ENCODE measurements at places on chromosomes 6 and 20. TPM values are rescaled to one million over a fixed set of nuclear protein-coding genes. Genes with fewer than 3 reads are reported as not detected.

Gene SLC17A2
- polyA plus RNA-seq: not detected

Gene NKAIN2
- 5.2 TPM for polyA plus RNA-seq

DNA sequence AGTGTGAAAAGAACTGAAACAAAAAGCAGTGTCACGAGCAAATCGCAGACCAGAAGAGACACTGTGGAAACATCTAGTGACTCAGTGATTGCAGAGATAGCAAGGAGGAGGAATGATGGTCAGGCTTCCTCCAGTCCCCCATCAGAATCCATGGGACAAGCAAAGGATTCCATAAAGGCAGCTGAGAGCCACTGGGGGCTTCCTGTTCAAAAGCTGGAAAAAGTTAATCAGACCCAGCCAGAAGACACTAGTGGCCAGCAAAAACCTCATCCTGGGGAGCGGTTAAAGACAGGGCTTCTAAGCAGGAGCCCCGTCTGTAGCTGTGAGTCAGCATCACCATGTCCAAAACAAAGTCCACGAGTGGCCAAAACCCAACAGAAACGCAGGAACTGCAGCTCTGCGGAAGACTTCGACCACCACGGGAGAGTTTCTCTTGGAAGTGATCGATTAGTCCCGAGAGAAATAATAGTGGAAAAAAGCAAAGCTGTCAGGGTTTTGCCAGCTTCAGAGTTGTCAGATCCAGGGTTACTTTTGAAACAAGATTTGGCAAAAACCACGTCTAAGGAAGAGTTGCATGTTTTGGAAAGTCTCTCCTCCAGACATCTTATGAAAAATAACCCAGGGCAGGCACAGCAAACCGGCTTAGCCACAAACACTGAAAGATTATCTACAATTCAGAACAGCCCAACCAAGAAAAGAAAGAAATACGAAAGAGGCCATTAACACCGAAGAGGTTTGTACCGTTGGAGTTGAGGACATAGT, 51.0 kb downstream of the JAG1 start:
- DNase-seq: peak; percentile 65

Gene B3GAT2
- polyA plus RNA-seq: 1.2 TPM

Gene PPP2R5D
- 47.7 TPM for polyA plus RNA-seq

Gene ERVFRD-1
- 0.08 TPM for polyA plus RNA-seq

DNA sequence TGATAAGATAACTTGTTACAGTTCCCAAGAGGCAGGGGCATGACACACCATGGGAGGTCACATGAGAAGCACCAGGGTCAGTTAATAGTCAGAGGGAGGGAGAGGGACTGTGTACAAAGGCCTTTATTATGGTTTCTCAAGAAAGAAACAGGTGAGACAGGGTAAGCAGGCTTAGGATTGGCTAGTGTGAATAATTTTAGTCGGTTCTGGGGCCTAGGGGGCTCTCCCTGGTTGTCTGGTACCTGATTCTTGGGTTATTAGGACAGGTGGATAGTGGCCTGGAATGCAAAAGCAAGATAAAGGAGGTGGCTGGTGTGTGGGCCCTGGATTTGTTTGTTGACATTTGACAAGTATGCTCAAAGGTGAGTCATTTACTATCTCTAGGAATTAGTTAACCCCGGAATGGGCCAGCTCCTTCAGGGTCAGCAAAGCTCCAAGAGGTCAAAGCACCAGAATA, 49.4 kb upstream of the MCUR1 start:
- no peak for DNase-seq

Gene RAB44
- 0.12 TPM for polyA plus RNA-seq

GRCh38 chr20:23009636-23010035, 25.5 kb upstream of the SSTR4 start:
- no peak for DNase-seq

DNA sequence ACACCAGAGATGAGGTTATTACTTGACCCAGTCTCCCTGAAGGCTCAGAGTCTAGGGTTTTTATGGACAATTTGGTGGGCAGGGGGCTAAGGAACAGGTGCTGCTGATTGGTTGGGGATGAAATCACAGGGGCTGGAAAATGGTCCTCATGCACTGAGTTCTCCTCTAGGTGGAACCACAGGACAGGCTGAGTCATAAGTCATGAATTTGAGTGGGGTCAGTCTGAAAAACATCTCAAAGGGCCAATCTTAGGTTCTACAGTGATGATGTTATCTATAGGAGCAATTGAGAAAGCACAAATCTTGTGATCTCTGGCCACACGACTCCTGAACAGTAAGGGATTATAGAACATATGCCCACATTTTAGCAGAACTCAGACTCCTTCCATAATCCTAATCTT, 5.9 kb upstream of the MRS2 start:
- no peak for DNase-seq

DNA sequence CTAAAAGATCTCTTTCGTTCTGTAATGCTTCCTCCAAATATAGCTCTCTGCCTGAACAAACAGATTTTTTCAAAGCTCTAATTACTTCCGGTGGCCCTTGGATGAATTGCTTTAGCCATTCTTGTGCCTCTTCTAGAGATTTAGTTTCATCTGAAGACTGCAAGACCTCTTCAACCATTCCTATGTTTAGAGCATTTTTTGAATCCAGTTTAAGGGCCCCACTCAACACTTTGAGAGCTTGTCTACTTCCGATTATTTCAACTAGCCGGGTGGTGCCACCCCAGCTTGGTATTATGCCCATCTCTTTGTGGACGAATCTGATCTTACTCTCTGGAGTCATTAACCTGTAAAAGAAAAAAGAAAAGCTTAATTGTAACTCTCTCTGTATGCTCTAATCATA, 23.3 kb downstream of the RNF146 start:
- no peak for DNase-seq

DNA sequence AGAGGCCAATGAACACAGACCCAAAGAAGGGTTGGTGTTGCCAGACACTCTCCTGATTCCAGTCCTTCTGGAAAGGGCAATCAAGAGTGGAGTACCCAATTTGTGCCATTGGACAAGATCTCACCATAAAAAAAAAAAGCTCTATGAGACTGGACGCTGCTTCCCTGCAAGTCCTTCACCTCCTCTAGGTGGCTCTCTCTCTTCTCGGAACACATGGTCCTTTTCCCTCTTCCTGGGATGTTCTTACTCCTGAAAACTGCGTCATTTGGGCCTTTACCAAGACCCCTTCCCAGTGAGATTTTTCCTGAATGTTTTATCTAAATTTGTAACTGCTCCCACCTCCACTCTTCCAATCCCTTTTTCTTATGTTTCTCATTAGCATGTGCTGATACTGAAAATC, 280.8 kb downstream of the FOXA2 start:
- no peak for DNase-seq

- DNase-seq: no peak
Measured at GRCh38 chr6:113707194-113707593, 150.0 kb upstream of the MARCKS start.

DNA sequence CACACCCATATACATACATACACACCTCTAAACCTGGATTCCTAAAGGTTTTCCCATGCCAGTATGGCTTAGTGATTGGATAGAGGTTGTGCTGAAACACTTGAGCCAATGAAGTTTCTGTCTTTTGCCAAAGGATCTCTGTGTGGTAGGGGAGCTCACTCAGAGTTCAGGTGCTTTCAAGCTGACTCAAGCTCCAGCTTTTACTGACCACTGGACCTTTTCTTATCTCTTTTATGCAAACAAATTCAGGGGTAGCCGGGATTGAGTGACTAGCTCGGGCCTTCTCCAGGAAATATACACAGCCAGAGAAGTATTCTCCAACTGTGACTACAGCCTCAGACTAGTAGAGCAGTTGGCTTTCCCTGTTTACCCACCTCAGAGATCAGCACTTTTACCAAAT, 21.5 kb upstream of the DSE start:
- no peak for DNase-seq

Gene ZCCHC3
- 30.1 TPM for polyA plus RNA-seq

DNA sequence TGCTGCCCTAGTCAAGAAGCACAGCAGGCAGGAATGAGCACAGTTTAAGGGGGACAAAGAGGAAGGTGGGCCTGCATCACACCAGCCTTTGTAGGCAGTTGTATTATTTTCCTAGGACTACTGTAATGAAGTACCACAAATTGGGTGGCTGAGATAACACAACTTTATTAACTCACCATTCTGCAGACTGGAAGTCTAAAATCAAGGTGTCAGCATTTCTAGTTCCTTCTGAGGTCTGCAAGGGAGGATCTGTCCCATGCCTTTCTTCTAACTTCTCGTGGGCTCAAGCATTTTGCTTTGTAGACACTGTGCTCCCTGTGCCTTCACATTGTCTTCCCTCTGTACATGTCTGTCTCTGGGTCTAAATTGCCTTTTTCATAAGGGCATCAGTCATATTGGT, 488.5 kb upstream of the JARID2 start:
- DNase-seq: no peak

Gene GUCA1A
- polyA plus RNA-seq: not detected

GRCh38 chr20:61316346-61316745, 64.3 kb downstream of the CDH4 start:
- no peak for DNase-seq

- no peak for DNase-seq
Measured at GRCh38 chr6:143005816-143006215, 54.9 kb upstream of the AIG1 start.

DNA sequence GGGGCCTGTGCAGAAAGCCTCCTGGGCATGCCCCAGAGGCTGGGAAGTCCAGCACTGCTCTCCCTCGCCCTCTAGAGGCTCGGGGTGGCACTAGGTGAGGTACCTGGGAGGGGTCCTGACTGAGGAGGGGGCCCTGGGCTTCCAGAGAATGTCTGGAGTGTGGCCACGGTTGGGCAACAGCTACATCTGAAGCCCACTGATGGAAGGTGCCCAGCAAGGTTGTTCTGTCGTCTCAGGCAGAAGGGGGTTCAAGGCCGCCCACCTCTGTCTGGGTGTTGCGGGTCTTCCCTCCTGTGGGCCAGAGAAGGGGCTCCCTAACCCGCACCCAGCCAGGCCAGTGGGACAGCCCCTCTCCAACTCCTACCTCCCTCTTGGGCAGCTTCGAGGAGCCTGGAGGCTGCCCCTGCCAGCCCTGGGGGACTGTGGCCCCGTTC, 11.4 kb upstream of the VEGFA start:
- DNase-seq: no peak

DNA sequence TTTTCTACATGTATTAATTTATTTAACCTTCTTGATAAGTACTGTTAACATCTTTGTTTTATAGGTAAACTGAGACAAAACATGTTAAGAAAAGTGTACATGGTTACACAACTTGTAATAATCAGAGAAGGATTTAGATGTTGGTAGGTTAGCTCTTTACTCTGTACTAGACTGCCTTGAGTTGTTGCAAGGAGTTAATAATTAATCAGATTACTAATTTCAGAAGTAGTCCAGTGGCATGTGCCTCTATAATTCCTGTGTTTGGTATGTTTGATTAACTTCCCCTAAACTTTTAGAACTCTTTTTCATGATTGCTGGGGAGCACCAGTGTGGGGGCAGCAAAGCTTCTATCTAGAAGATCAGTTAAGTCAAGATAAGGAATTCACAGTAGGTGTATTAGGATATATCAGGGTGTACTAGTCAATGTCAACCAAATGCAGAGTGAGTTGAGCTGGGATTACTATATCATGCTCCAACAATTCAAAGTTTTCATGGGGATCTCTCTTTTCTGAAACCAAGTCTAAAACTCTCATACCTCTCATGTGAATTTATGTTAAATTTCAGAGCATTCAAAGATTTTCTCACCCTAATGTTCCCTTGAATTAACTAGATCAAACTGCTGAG, 129.7 kb upstream of the AHI1 start:
- DNase-seq: no peak

DNA sequence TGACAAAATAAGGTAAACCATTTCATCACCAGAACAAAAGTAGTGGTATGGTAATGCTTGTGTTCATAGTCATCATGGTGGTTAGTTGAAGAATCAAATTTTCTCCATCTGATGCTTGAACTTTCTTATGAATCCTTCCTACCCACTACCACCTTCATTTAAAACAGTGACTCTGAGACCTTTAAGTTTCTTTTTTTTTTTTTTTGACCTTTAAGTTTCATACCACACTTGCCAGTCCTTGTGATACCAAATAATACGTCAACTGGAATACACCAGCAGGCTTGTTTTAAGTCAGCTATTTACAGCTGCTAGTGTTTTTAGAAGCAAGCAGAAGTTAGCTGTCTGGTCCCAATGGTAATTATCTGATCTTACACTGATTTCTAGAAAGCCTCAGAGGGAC, 413.4 kb upstream of the SOX4 start:
- DNase-seq: no peak

Gene DEFB124
- 0.88 TPM for polyA plus RNA-seq

Gene SMPD2
- 3.9 TPM for polyA plus RNA-seq

Gene GPLD1
- 2.4 TPM for polyA plus RNA-seq

GRCh38 chr6:103105686-103106085, 1712.2 kb downstream of the GRIK2 start:
- DNase-seq: no peak

Gene VNN1
- polyA plus RNA-seq: 0.14 TPM

Data from hindlimb muscle (tissue), 1 donor.